ENCODE measurements at places on chromosomes 7 and 10.

GRCh38 chr10:55668326-55668922 is 692.6 kb downstream of the ZWINT start:
- no peak for DNase-seq

- DNase-seq, result no peak
Measured at GRCh38 chr7:34747176-34747781, 89.3 kb downstream of the NPSR1 start.

GRCh38 chr10:88070080-88070880 is 206.9 kb downstream of the PTEN start:
- no peak for DNase-seq

DNA sequence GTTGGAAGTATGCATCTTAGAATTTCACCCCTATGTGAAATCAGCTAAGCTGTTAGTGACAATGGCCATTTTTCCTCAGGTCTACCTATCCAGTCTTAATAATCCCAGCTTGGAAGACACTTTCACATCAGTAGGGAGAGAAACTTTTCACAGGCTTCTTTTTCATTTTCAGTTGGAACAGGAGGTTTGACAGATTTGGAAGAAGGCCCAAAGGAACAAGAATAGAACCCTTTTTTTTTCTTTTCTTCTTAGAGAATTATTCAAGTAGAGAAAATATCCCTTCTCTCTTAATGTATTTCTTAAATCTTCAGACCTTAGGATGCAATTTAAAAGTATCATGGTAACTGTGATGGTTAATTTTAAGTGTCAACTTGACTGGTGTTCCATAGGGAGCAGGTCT is 410.5 kb upstream of the C7orf33 start:
- no peak for DNase-seq

- DNase-seq, result no peak
Measured at GRCh38 chr7:157645539-157645938, 308.7 kb downstream of the DNAJB6 start.

DNA sequence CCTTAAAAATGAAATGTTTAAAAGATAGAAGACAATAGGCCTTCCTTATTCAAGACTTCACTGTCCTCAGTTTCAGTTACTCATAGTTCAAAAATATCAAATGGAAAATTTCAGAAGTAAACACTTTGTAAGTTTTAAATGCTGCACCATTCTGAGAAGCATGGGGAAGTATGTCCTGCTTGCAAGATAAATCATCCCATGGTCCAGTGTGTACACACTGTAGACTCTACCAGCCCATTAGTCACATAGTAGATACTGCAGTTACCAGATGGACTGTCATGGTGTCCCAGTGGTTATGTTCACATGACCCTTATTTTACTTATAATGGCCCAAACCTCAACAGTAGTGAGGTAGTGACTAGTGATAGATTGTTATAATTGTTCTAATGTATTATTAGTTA is 69.5 kb downstream of the PTPN12 start:
- DNase-seq, result no peak

DNA sequence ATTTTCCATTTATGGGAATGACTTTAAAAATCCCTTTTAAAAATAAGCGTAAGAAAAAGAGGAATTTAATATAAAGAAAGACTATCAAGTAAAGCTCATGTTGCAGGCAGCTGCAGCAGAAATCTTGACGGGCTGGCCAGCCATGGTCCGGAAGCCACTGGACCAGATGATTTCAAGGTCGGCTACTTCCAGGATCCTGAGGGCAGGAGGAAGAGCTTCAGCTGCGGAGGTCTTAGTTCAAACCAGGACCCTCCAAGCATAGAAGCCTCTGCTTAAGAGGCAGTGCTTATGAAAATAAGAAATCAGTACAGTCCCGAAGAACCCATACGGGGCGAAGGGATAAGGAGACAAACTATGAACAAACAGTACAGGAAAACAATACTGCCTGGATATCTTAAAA is 220.2 kb upstream of the CELF2 start:
- DNase-seq, result no peak

GRCh38 chr7:90413185-90413528 is 9.9 kb downstream of the CLDN12 start:
- DNase-seq, result no peak

- DNase-seq, result no peak
Measured at GRCh38 chr7:99229234-99229633, 21.3 kb upstream of the KPNA7 start.

- no peak for DNase-seq
Measured at GRCh38 chr10:58653139-58653538, 140.5 kb downstream of the BICC1 start.

DNA sequence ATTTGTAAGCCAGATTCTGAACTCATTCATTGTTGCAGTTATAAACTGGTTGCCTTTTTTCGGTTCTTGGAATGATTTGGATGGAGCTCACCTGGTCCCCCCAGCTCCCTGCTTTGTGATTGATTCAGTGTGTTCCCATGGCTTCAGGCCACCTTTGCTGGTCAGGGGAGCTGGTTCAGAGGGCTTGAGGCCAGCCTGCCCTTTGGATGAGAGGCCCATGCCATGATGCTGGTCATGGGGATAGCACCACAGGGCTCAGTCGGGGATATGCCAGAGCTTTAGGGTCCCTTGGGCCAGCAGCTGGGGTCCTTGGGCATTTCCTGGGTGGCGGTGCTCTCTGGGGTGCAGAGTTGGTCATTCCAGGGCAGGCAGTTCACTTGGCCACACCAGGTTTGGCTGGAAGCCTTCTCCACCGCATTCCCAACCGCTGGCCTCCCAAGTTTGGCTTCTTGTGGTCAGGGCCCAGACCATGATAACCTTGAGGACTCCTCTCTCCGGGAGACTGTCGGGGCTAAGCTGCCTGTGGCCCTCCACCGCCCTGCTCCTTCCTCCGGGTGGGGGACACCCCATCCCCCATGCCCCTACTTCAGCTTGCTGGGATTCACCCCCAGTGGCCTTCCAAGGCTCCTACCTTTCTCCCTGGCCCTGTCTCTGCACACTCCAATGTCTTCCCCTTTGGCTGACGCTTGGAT is 65.1 kb downstream of the MGMT start:
- DNase-seq, result no peak

DNA sequence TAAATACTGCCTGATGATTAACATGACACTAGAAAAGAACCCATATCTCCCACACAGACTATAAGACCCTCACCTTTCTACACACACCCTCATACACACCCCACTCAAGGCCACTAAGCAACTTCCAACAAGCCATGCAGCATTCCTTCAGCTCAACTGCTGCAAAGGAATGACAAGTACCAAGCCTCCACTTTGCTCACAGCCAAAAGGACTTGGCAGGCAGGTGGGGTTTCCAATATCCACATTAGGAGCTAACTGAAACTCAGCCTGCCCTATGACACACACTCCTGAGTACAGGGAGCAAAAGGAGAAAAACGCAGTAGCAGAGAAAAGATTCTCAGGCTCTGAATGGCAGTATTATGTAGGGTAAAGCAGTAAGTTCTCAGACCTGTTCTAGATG is 13.4 kb downstream of the USP54 start:
- DNase-seq, result no peak

DNA sequence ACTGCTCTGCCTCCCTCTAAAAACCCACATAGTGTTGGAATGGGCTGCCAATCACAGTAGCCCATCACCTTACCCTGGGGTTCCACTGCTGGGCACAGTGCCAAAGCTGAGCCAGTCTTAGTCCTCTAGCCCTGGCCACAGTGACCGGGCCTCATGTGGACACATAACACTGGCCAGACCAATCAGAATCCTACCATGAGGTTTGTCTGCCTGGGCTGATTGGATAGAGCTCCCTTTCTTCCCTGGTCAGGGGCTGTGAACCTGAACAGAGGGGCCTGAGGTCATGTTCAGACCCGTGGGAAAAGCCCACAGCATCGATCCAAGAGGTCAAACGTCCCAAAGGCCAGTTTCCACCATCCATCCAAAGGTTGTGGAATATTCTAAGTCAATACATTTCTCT is 6.1 kb downstream of the DLG5 start:
- DNase-seq, result no peak

GRCh38 chr10:29130190-29130673 is 158.6 kb upstream of the LYZL1 start:
- DNase-seq, result no peak
